ENCODE measurements at places on chromosomes 1 and 21.

DNA sequence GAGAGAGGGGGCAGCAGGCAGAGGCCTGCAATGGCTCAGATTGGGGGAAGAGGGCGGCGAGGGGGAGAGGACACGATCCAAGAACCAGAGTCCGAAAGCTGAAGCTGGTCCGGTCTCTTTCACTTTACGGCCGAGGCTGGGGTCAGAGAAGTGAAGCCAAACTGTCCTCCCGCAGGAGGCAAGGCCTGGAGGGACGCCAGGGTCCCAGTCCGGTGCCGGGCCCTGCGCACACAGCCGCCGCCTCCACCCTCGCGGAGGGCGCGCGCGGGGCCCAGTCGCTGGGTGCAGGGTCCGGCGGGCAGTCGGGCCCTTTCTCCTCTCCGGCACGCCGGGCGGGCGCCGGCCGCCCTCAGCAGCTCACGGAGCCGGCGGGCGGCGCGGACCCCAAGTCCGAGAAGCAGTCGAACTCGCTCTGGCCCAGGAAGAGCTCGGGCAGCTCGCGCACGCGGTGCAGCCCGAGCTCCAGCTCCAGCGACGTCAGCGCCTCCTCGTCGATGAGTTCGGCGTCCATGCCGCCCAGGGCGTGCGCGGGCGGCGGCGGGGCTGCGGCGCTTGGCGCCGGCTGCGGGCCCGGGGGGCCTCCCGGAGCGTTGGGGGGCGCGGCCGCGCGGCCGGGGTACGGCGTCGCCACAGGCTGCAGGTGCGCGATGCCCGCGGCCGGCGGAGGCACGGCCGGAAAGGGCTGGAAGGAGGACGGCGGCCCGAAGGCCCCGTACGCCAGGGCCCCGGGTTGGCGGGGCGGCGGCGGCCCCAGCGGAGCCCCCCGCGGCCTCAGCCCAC, 749 bp downstream of the CITED4 start:
- DNase-seq, result no peak

- no peak for DNase-seq
Measured at GRCh38 chr1:178500936-178501554, 4.3 kb upstream of the CLEC20A start.

GRCh38 chr1:156627313-156627880, 8.2 kb downstream of the HAPLN2 start:
- no peak for DNase-seq

DNA sequence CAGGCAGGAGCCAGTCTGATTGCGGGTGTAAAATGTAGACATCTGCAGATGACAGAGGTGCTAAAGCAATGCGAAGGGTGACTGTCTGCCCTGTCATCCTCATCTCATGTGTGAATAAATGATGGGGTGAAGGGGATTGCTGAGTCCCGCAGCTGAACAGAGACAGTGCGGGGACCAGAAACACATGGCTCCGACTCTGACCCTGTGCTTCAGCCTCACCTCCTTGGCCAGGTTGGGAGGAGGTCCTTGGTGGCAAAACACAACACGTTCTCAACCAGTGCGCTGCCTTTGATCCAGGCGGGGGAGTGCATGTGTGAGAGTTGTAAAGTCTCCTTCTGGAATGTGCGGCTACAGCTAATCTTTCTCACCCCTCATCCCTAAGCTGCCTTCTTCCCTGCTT, 32.0 kb upstream of the TTC22 start:
- no peak for DNase-seq

DNA sequence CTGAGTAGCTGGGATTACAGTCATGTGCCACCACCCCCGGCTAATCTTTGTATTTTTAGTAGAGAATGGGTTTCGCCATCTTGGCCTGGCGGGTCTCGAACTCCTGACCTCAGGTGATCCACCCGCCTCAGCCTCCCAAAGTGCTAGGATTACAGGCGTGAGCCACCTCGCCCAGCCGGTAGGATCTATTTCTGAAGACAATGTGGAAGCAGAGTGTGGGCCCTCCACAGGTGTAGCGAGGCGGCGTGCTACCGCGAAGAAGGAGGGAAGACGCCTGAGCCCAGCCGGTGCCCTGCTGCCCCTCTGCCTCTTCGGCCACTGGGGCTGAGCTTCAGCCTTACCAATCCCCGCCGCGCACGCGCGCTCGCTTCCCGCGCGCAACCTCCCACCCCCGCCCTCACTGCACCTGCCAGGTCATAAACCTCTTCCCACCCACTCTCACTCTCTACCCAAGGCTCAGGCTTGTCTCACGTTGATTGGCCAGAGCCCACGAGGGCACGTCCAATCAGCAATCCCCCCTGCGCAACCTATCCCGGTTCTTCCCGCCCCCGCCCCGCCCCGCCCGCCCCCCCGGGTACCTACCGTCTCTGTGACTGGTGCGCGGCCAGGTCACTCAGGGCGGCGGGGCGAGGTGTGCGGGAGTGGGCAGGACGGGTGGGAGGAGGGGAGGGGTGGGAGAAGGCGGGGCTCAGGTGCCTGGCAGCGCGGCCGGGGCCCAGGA, 409 bp upstream of the HOOK1 start:
- DNase-seq, result peak; percentile 66

DNA sequence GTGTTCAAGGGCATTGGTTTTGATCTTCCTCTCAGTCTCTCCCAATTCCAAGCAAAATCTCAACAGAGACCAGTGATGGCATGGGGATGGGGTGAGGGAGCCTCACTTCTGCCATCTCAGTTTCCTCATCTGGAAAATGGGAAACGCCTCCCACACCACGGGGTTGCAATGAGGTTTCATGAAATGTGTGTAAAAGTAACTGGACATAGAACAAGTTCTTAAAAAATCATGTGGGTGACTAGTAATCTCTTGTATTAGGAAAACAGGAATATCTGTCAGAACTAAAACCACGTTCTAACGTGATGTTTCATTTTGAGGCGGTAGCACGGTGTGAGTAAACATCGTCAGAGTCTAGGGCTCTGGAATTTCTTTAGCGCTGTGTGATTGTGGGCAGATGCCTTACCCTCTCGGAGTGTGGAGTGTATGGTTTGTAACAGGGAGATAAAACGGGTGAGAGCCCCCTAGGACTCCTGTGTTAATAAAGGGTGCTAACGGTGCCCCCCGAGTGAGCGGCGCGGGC, 55.5 kb upstream of the DNAJC6 start:
- DNase-seq, result no peak

GRCh38 chr1:98688110-98688739, 26.7 kb downstream of the SNX7 start:
- no peak for DNase-seq
